Vagina (tissue), 2 donors: ENCODE measurements at places on chromosomes 3 and 15.

- no peak for DNase-seq
- no peaks in the 10 kb centered on the region for H3K27me3 ChIP-seq
- no peak overlapping the region for H3K27ac ChIP-seq
- H3K36me3 ChIP-seq = no peaks in the 10 kb centered on the region
- H3K4me1 ChIP-seq = peaks cover 8% of the 10 kb centered on the region
These were observed 131.3 kb upstream of the CTDSPL start for GRCh38 chr3:37730383-37730782.

- H3K27me3 ChIP-seq = no peaks in the 10 kb centered on the region
- H3K4me3 ChIP-seq = no peak overlapping the region
- no peaks in the 10 kb centered on the region for H3K4me1 ChIP-seq
- no peaks in the 10 kb centered on the region for H3K36me3 ChIP-seq
- no peak for DNase-seq
- H3K27ac ChIP-seq = no peak overlapping the region
These were observed 624.3 kb upstream of the LMCD1 start for GRCh38 chr3:7877312-7877711.

- H3K27me3 ChIP-seq = peaks cover 14% of the 10 kb centered on the region
- no peak for DNase-seq
- H3K4me1 ChIP-seq = peaks cover 19% of the 10 kb centered on the region
- H3K36me3 ChIP-seq = no peaks in the 10 kb centered on the region
- no peak overlapping the region for H3K27ac ChIP-seq
These were observed 2.2 kb downstream of the MINAR1 start for GRCh38 chr15:79434361-79434760.

- no peaks in the 10 kb centered on the region for H3K36me3 ChIP-seq
- H3K4me3 ChIP-seq = no peak overlapping the region
- no peak for DNase-seq
- H3K4me1 ChIP-seq = no peaks in the 10 kb centered on the region
- H3K27ac ChIP-seq = no peak overlapping the region
- H3K27me3 ChIP-seq = no peaks in the 10 kb centered on the region
These were observed 75.1 kb upstream of the FBN1 start for GRCh38 chr15:48720646-48721045.

GRCh38 chr3:115272036-115272824, 125.1 kb upstream of the ZBTB20 start:
- no peak overlapping the region for H3K27ac ChIP-seq
- H3K27me3 ChIP-seq = no peaks in the 10 kb centered on the region
- no peak for DNase-seq
- H3K4me3 ChIP-seq = no peak overlapping the region

DNA sequence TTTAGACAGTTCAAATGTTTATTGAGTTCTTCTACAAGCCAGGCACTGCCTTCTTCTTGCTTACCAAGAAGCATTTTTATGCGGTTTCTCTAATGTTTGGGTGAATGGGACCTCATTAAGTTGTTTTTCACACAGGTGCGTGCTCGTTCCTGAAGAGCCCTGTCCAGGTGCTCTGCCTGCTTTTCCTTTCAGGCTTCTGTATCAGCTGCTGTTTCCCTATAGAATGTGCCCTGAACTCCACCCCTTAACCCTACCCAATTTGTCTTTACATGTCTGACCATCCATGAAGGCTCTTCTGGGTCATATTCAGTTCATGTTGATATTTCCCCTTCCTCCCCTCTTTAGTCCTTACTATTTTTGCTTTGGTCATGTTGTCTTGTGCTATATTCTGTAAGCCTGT, 22.4 kb upstream of the GOLGA6L10 start:
- H3K4me1 ChIP-seq = no peaks in the 10 kb centered on the region
- H3K4me3 ChIP-seq = no peak overlapping the region
- peak overlapping the region; percentile 63 for H3K27ac ChIP-seq
- H3K27me3 ChIP-seq = no peaks in the 10 kb centered on the region
- H3K36me3 ChIP-seq = no peaks in the 10 kb centered on the region

GRCh38 chr15:35992791-35993190, 446.8 kb upstream of the DPH6 start:
- no peak overlapping the region for H3K4me3 ChIP-seq
- H3K4me1 ChIP-seq = no peaks in the 10 kb centered on the region
- H3K27me3 ChIP-seq = no peaks in the 10 kb centered on the region
- H3K27ac ChIP-seq = no peak overlapping the region
- H3K36me3 ChIP-seq = no peaks in the 10 kb centered on the region

DNA sequence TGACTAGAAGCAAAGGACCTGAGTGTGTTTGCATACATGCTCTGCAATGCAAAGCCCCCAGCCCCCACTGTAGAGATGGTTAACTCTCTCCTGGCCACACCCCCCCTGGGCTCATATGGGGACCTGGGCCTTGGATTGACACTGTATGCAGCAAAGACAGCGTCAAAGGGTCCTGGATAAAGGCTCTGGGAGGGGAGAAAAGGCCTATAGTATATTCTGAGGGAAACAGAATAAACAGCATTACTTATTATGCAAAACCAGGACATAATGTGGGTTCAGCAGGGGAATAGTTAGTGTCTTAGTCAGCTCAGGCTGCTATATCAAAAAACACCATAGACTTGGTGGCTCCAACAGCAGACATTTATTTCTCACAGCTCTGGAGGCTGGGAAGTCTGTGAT, 158.7 kb downstream of the APBA2 start:
- H3K27me3 ChIP-seq = no peaks in the 10 kb centered on the region
- H3K4me3 ChIP-seq = no peak overlapping the region
- no peak overlapping the region for H3K27ac ChIP-seq
- no peak for DNase-seq
- H3K4me1 ChIP-seq = no peaks in the 10 kb centered on the region
- no peaks in the 10 kb centered on the region for H3K36me3 ChIP-seq

GRCh38 chr3:144221761-144222160, 250.1 kb downstream of the DIPK2A start:
- H3K4me1 ChIP-seq = no peaks in the 10 kb centered on the region
- H3K27ac ChIP-seq = no peak overlapping the region
- no peak for DNase-seq

GRCh38 chr3:163490119-163490518, 1588.2 kb downstream of the SI start:
- H3K27me3 ChIP-seq = no peaks in the 10 kb centered on the region
- H3K36me3 ChIP-seq = no peaks in the 10 kb centered on the region
- no peaks in the 10 kb centered on the region for H3K4me1 ChIP-seq
- H3K27ac ChIP-seq = no peak overlapping the region
- no peak overlapping the region for H3K4me3 ChIP-seq
- DNase-seq = no peak

DNA sequence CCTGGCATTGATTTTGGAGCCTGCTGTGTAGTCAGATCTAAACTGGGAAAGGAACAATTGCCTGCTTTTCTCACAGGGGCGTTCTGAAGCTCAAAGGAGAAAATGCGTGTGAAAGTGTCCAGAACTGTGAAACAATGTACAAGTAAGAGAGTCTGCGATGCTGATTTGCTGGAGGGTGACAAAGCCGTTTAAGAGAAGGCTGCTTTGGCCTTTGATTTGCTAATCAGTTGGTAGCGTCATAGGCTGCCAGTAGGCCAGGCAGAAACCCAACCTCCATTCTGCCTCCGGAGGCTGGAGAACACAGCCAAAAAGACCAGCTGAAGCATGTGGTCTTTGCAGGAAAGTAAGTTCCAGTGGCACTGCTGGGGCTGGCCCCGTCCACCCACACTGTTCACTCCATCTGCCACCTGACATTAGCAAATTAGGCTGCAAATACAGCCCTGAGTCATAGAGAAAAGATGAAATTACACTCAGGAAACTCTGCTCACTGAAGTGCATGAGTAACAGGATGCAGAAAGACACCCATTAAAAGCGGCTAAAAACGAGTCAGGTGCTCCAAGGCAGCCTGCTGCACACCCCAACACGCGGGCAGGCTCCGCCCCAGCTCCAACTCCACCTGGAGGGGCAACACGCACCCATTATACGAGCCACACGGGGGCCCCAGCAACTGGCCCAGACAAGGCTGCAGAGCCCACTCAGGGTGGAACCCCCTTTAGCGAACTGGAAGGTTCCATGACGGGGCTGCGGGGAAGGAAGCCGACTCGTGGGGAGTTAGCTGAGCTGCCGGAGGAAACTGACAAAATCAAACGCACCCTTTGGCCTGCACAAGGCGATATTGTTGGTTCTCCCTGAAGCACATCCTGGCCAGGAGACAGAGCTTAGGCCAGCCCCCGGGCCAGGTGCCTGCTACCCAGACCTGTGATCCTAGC, 31.6 kb downstream of the ZDHHC19 start:
- no peak overlapping the region for H3K27ac ChIP-seq
- H3K36me3 ChIP-seq = no peaks in the 10 kb centered on the region
- H3K4me1 ChIP-seq = no peaks in the 10 kb centered on the region
- H3K27me3 ChIP-seq = no peaks in the 10 kb centered on the region
- no peak for DNase-seq
- H3K4me3 ChIP-seq = no peak overlapping the region

DNA sequence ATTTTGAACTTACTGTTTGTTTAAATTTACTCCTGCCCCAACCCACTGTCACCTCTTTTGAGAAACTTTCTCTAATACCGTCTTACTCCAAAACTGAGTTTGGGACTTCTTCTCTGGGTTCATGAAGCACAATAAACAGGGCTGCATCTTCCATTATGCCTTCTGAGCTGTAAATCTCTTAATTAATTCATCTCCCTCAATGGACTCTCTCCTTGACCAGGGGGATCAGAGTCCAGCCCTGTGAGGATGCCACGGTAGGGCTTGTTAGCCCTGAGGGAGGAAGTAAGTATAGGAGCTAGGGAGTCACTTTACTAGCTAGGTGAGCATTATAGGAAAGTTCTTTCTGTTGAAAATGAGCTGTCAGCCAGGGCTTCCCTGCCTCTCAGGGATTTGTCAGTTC, 299.3 kb upstream of the SATB1 start:
- H3K27ac ChIP-seq = no peak overlapping the region
- no peaks in the 10 kb centered on the region for H3K27me3 ChIP-seq
- no peak overlapping the region for H3K4me3 ChIP-seq
- H3K36me3 ChIP-seq = no peaks in the 10 kb centered on the region

DNA sequence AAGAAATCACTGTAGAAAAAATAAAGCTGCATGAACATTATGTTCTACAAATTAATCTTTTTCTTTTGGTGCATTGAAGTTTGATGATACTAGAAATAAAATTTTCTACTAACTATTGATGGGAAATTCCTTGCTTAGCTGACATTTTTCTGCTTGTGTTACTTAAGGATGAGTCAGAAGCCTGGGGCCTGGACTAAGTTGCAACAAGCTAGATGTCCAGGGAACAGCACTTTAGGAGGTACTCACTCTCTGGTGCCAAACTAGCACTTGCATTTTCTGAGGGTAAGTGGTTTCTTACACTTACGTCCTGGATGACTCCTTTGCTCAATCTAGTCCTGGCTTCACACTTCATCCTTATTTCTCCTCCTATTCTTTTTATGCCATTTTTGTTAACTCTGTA, 945.1 kb downstream of the IGSF11 start:
- no peaks in the 10 kb centered on the region for H3K4me1 ChIP-seq
- no peak for DNase-seq
- no peaks in the 10 kb centered on the region for H3K36me3 ChIP-seq
- H3K4me3 ChIP-seq = no peak overlapping the region
- H3K27ac ChIP-seq = no peak overlapping the region

GRCh38 chr3:102113421-102114041, 264.2 kb downstream of the NFKBIZ start:
- H3K27me3 ChIP-seq = no peaks in the 10 kb centered on the region
- no peak overlapping the region for H3K4me3 ChIP-seq
- no peak overlapping the region for H3K27ac ChIP-seq
- H3K36me3 ChIP-seq = no peaks in the 10 kb centered on the region
- H3K4me1 ChIP-seq = no peaks in the 10 kb centered on the region

DNA sequence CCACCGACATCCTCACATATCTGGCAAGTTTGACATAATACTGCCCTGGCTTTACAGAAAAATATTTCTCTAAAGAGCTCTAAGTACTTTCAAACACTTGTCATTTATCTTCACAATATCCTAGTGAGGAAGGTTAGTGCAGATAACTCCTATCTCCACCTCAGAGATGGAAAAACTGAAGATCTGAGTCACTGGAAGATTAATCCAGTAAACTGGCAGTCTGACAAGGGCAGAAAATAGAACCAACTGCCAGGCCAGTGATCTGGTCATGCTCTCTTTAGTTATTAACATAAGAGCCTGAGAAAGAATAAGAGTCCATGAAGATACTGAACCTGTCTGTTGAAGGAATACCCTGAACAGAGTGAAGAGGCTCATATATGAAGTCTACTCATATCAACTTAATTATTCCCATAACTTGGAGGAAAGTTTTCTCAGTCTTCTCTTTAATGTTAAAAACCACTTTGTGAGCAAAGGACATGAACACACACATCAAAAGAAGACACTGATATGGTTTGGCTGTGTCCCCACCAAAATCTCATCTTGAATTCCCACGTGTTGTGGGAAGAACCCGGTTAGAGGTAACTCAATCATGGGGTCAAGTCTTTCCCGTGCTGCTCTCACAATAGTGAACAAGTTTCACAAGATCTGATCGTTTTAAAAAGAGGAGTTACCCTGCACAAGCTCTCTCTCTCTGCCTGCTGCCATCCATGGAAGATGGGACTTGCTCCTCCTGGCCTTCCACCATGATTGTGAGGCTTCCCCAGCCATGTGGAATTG, 61.4 kb downstream of the GOLIM4 start:
- H3K4me1 ChIP-seq = no peaks in the 10 kb centered on the region
- H3K36me3 ChIP-seq = no peaks in the 10 kb centered on the region
- no peak overlapping the region for H3K27ac ChIP-seq
- H3K4me3 ChIP-seq = no peak overlapping the region
- DNase-seq = no peak
